Esophagus muscularis mucosa (tissue), 4 donors: ENCODE measurements at places on chromosomes 3 and 15. TPM values are rescaled to one million over a fixed set of nuclear protein-coding genes. Genes with fewer than 3 reads are reported as not detected.

DNA sequence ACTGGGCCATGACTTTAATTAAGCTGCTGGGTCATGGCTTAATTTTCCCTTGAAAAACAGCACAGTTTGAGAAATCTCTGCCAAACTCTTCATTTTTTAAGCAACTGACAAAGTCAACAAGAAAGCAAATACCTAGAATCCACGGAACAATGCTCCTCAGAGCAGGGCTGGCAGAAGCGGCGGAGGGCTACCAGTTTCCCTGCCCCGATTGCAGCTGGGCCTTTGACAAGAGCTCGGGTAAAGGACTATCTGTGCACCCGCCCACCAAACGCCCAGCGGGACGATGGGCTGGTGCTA, 1.2 kb downstream of the GOLIM4 start:
- H3K4me3 ChIP-seq = peak overlapping the region; percentile 90
- H3K36me3 ChIP-seq = no peaks in the 10 kb centered on the region
- no peaks in the 10 kb centered on the region for H3K27me3 ChIP-seq
- DNase-seq = no peak
- peaks cover 41% of the 10 kb centered on the region for H3K4me1 ChIP-seq
- peak overlapping the region; percentile 98 for H3K27ac ChIP-seq

DNA sequence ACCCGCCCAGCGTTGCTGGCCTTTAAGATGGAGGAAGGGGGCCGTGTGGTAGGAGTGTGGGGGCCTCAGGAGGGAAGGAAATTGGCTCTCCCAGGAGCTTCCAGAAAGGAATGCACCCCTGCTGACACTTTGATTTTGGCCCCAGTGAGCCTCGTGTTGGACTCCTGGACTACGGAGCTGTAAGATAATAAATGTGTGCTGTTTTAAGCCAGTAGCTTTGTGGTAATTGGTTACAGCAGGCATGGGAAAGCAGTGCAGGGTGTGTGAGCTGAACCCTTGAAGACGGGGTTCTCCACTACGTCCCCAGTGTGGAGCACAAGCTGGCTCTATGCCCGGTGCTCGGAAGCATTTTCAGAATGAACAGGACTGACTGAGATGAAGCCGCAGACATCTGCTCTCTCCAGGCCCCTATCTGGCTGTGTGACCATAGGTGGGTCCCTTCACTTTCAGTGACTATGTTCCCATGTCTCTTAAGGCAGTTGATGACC, 22.9 kb upstream of the CGNL1 start:
- H3K27ac ChIP-seq = no peak overlapping the region
- H3K36me3 ChIP-seq = no peaks in the 10 kb centered on the region
- H3K4me3 ChIP-seq = no peak overlapping the region
- no peaks in the 10 kb centered on the region for H3K4me1 ChIP-seq

UCN2 gene
- total RNA-seq = not detected

GRCh38 chr15:51332206-51333147, 5.9 kb downstream of the CYP19A1 start:
- no peak for DNase-seq
- H3K4me1 ChIP-seq = peaks cover 50% of the 10 kb centered on the region
- H3K36me3 ChIP-seq = no peaks in the 10 kb centered on the region
- H3K27ac ChIP-seq = peak overlapping the region; percentile 75
- no peak overlapping the region for H3K4me3 ChIP-seq

DNA sequence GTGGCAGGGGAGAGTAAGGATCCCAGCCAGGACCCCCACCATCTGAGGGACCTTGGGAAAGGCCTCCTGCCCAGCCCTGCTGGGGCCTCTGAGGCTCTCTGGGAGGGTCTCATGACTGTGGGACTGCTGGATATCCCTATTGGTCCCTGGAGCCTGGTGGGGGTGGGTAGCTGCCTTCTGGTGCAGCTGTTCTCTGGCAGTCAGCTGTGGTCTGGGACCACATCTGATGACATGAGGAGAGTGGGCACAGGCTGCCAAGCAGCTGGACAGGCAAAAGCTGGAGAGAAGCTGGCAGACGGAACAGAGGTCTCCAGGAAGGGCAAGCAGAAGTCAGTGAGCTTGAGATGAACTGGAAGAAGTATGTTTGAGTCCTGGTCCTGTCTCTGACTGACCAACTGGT, 22.4 kb downstream of the PLEKHO2 start:
- H3K27ac ChIP-seq = peak overlapping the region; percentile 28
- no peak overlapping the region for H3K4me3 ChIP-seq
- no peaks in the 10 kb centered on the region for H3K27me3 ChIP-seq
- peaks cover 89% of the 10 kb centered on the region for H3K36me3 ChIP-seq

- no peaks in the 10 kb centered on the region for H3K36me3 ChIP-seq
- H3K4me3 ChIP-seq = peak overlapping the region; percentile 52
- peak overlapping the region; percentile 85 for H3K27ac ChIP-seq
- no peaks in the 10 kb centered on the region for H3K27me3 ChIP-seq
Observed at GRCh38 chr3:15796771-15797641, 773 bp downstream of the ANKRD28 start.

DNA sequence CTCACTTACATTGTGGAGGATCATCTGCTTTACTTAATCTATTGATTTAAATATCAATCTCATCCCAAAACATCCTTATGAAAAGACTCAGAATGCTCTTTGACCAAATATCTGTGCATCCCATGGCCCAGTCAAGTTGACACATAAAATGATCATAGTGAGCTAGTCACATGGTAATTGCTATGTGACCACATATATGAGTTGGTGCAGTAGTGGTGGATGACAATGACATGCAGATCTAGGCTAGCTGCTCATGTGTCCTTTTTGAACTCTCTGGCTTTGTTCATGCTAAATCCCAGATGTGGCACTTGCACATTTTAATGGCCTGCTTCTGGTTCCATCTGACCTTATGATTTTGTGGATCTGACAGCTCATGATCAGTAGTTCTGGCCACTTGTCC, 156.2 kb downstream of the NFKBIZ start:
- no peaks in the 10 kb centered on the region for H3K36me3 ChIP-seq
- DNase-seq = no peak
- H3K4me1 ChIP-seq = peaks cover 8% of the 10 kb centered on the region
- H3K27me3 ChIP-seq = no peaks in the 10 kb centered on the region
- H3K27ac ChIP-seq = no peak overlapping the region

SOX14 gene
- total RNA-seq = not detected

BFSP2 gene
- not detected for total RNA-seq

DNA sequence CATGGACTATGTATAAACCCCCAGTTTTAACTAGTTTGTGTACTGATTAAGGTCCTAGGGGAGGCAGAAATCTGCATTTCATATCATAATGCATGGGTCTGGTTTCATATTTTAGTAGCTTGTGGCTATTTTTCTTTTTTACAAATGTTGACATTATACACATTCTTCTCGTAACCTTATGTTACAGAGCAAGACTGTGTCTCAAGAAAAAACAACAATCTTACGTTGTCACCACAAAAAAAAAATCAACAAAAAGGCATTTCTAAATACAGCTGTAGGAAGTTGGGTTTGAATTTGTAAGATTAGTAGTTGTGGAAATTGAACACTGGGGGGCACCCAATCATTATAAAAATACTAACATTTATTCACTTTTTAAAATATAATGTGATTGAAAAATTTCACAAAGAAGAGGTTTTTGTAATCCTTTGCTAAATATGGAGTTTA, 17.9 kb downstream of the SERP1 start:
- no peaks in the 10 kb centered on the region for H3K4me1 ChIP-seq
- no peak for DNase-seq
- no peak overlapping the region for H3K4me3 ChIP-seq
- no peaks in the 10 kb centered on the region for H3K36me3 ChIP-seq
- H3K27me3 ChIP-seq = no peaks in the 10 kb centered on the region
